Fibroblast of the conjunctiva (primary cell): ENCODE measurements at places on chromosomes 4 and X.

DNA sequence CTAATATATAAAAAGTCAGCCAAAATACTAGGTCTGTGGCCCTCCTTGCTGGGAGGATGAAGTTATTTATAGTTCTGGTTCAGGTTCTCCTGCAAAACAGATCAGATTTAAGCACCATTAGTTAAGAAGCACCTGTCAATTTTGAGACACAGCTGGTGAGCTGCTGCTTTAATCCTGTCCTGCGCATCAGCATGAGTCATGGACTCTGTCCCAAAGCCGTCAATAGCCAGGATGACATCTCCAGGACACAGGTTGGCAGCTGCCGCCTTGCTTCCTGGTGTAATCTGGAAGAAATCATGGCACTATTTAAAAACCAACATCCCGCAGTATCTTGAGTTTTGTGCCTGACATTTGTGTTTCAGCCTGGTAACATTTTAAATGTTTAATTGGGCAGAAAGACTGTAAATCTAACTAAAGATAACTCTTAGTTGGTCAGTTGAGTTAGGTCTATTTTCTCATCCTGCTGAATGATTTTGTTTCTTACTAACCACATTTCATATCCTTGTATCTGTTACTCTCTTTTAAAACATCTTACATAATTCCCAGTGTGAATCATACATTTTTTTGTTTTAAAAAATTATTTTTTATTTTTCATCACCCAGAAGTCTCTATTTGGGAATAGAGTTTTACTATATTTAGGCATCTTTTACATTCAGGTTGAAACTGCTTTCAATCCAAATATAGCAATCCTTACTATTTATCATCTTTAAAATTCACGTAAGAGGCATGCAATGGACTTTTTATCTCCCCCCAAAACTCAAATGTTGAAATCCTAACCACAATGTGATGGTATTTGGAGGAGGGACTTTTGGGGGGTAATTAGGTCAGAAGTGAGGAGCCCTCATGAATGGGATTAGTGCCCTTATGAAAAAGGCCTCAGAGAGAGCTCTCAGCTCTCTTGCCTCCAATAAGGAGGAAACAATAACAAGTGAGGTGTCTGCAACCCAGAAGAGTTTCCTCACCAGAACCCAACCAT, 10.1 kb downstream of the PDLIM3 start:
- DNase-seq, result no peak

DNA sequence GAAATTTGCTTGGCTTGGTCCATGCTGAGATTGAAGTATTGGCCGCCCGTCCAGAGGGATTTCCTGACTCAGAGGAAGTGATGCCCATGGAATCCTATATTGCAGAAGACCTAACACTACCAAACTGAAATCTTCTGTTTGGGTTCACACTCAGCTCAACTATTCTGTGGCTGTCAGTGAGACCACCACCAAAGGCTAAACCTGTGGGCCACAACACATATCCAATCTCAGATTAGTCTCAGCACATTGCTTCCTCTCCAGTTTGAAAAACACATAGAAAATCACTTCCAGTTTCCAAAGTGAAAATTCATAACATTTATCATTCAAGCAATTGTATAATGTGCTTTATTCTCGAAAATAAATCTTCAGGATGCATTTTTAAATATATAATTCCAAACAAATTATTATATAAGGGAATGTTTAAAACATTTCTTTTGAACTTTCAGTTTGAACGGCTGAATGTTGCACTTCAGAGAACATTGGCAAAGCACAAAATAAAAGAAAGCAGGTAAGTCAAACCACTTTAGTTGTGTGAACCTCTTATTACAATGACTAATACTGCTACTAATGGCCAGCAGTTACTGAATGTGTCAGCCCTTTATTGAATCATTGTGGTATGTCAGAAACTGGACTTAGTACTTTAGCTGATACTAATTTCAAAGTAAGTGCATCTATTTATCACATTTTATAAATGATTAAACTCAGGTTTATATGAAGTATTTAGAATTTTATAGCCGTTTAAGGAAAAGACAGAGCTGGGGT, 37.0 kb downstream of the GUCY1A1 start:
- no peak for DNase-seq

- no peak for DNase-seq
These were observed 3.3 kb upstream of the CXCR3 start for GRCh38 chrX:71621603-71622002.

- no peak for DNase-seq
These were observed 230.8 kb downstream of the CFAP299 start for GRCh38 chr4:80566203-80566872.

DNA sequence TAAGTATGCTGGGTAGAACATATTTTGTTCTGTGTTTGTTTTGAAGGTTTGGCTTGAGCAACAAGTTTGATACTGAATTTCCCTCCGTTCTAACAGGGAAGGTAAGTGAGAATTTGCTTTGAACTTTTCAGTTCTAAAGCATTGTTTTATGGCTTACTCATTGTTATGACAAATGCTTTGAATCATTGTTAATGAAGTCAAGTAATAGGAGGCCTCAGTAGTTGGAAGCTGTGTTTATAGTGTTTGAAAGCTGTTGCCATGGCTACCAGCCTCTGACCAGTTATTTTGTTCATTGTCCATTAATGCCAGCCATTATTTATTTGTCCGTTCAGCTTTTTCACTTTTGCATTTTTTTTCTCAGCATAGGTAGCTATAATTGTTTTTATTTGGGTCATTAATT, 14.4 kb downstream of the CHIC1 start:
- DNase-seq, result peak; percentile 53

DNA sequence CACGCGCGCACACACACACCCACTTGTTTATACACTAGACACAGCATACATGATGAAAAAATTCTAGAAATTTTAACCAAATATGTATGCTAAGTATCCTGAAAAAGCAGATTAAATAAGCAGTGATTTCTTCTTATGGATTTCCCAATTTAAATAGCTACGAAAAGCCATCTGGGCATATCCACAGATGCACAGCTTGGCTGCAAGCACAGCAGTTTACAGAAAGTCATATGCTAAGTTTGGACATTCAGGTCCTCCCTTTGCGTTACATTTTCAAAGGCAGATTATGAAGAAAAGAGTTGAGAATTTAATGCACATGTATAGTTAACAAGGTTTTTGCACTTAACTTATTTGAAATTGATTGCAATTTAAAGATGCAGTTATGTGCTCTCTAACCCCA, 542.2 kb upstream of the EPHA5 start:
- DNase-seq, result no peak

DNA sequence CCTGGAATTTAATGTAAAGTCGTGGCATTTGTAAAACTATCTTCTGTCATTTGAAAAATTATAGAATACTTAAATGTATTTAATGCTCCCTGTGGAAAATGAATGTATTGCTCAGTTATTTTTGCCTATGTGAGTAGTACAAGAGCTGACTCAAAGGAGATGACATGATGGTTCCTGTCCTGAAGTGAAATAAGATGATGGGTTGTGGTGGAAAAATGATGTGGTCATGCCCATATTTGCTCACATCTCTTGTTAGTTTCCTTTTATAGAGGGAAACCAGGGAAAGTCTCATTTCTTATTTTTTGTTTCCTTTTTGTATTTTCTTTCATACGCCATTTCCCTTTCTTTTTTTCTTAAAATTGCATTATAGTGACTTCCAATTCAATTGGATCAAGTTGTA, 23.7 kb downstream of the PLS3 start:
- no peak for DNase-seq

GRCh38 chr4:31094474-31094873, 374.3 kb downstream of the PCDH7 start:
- no peak for DNase-seq

GRCh38 chr4:139655116-139655515, 10.5 kb upstream of the MGST2 start:
- no peak for DNase-seq

DNA sequence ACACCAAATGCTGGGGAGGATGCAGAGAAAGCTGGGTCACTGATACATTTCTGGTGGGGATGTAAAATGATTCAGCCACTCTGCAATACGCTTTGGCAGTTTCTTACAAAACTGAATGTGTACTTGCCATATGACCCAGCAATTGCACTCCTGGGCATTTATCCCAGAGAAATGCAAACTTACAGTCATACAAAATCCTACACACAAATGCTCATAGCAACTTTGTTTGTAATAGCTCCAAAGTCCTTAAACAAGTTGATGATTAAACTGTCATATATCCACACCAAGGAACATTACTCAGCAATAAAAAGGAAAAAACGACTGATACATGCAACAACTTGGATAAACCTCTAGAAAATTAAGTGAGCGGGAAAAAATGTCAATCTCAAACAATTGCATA, 12.3 kb downstream of the MID1 start:
- peak; percentile 69 for DNase-seq

DNA sequence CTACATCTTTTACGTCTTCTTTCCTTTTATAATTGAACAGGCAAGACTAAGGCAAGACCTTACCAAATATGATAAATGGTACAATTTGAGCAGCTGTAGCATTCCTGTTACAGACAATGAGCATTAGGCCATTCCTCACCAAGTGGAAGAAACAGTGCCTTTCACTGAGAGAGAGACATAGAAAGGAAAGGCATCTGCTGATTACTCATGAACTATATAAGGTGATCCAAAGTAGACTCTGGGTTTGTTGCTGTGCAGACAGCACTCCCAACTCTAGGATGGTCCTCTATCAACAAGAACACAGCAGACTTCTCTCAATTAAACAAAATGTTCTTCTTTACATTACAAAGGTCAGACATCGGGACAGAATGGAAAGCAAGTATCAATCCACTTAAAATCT, 91.9 kb downstream of the FAM13A start:
- DNase-seq, result no peak

DNA sequence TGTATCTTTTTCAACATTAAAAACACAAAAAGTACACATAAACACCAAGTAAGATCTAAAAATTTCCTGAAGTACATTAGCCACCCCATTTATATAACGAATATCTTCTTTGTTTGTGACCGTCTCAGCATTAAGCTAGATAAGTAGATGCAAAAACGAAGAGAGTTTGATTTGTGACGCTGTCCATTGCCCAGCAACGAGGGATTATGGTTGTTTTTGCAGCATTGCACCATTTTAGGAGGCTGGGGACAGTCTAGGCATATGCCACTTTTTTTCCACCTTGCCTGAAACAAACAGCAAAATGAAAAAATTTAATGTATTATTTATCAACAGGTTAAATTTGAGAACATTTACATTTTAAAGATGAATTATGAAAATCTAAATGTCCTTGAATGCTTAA, 12.0 kb upstream of the IGSF1 start:
- DNase-seq, result no peak
